ENCODE measurements at places on chromosomes 11 and 22. TPM values are rescaled to one million over a fixed set of nuclear protein-coding genes. Genes with fewer than 3 reads are reported as not detected.

MYBPC3 gene
- total RNA-seq, result 0.07 TPM

DNA sequence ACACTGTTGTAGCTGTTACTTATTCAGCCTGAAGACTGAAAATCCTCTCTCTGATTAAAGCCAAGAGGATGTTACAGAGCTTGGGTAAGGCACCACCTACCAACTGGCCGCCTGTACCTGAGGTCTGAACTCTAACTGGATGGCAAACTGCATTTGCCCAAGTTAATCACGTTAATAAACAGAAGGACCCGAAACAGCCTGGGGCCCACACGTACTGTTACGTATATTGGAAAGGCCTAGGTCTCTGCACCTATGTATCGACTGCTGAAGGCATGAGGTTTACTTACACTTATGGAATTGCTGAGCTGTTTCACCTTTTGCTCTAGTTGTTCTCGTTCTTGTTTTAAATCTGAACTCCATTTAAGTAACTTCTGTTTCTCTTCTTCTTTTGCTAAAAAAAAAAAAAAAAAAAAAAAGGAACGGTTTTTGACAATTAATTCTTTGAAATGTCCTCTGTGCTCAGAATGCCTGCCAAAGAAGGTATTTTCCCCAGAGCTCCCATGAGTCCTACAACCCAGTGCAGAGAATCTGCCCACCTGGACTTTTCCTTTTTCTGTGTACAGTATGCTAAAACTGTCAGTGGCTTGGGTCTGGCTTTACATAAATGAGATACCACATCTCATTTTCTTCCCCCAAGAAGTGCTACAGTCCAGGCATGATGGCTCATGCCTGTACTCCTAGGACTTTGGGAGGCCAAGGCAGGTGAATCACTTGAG, 13.1 kb downstream of the LARGE2 start:
- no peak for DNase-seq

DNA sequence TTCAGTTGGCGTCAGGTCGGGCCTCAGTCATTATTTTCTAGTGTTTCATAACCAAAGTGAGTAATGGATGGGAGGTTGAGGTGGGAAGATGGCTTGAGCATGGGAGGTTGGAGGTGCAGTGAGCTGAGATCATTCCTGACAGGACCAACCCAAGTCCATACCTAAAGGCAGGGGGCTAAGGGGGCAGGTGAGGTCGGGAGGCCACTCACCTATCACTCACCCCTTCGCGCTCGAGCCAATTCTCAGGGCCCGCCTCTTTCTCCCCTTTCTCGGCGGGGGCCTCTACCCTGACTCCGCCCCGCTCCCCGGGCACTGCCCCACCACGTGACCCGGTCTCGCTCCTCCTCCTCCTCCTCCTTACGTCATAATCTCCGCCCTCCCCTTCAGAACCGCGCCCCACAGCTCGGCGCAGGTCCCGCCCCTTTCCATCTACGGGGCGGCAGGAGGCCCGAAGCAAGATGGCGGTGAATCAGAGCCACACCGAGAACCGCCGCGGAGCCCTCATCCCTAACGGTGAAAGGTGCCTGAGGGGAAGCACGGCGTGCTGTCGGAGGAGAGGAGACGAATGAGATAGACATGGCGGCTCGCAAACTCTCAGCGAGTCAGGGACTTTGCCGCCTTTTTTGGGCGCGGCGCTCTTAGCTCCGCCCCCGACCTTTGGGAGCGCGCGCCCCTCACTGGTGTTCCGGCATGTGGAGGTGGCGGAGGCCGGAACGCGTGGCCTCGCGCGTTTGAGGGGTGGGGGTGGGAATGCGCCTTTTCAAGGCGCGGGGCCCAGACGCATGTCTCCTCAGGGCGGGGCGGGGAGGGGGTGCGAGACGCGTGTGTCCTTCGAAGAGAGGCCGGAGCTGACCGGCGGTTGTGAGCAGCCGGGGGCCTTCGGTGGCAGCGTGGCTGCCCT, at the start of gene WBP2NL:
Gene WBP2NL, plus strand, starts transcription at position 428 of the 901 bp plus-strand sequence. Its CDS starts 31 bp downstream, at position 459.
- no peak for DNase-seq

DNA sequence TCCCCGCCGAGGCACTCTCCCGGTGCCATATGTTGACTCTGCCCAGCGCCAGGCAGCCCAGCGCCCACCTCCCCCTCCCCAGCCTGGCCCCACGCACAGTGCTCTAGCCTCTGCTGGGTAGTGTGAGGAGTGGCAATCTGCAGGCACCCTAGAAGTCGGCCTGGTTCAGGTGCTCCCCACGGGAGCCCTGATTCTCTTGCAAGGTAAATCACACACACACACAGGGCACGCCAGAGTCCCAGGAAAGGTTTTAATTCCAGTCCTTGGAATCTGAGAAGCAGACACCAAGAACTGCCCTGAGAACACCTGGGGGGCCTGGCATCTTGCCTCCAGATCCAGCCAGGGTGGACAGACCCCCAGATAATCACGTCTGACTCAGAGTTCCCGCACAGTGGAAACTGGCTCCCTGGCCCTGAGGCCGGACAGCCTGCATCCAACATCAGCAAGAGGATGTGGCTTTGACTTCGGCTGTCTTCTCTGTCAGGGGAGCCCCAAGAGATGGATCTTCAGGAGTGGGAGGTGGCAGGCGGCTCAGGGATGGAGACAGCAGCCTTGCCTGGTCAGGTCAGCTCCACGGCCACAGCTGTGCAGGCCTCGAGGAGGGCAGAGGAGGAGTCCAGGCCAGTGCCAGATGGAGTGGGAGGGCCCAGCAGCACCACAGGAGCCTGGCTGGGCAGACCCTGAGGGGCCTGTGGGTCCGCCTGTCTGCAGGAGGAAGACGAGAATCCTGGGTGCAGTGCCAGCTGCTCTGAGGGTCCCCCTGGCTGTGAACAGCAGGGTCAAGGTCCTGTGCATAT, 1.1 kb upstream of the RIN1 start:
- DNase-seq, result no peak

DNA sequence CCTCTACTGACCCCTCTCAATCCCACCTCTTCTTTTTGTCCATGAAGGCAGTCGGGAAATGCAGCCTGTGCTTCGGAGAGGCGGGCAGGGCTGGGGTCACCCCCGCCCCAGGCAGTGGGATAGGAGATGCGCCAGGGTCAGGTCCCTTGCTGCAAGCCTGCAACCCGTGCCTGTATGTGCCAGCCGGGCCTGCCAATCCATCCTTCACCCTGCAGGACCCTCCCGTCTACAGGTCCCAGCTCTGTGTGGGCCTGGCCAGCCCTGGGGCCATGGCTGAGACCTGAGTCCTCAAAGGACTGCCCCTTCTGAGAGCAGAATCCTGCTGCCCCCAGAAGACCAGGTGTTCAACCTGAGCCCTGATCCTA, 10.9 kb downstream of the ASCL2 start:
- no peak for DNase-seq

- DNase-seq, result no peak
These were observed 572.4 kb upstream of the B3GAT1 start for GRCh38 chr11:134984421-134984820.

Measured in WTC11 (cell line).